ENCODE measurements at places on chromosomes 12 and 14.

- no peak for DNase-seq
Measured at GRCh38 chr14:100748944-100749343, 22.3 kb downstream of the DLK1 start.

DNA sequence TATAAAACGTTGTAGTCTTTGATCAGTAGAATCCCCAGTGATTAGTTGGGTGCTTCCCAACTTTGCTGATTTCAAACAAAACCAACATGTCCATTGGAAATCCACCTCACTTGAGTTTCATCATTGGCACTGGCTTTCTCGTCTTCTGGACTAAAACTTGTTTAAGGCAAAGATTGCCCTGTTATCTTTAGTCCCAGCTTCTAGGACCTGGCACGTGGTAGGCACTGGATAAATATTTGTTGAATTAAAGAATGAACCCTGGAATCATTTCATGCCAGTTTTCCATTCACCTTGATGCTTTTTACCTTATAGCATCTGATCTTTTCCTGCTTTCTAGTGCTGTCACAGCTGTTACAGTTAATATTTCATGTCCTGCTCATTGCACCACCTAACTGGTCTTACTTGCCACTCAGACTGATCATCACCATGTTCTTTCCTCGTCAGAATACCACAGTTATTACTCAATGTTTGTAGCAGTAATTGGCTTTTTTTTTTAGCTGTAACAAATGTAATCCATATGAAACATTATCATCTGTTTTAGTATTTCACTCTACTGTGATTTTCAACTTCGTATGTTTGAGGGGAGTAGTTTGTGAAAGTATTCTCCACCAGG lies 7.3 kb upstream of the C12orf50 start:
- DNase-seq: peak; percentile 64

DNA sequence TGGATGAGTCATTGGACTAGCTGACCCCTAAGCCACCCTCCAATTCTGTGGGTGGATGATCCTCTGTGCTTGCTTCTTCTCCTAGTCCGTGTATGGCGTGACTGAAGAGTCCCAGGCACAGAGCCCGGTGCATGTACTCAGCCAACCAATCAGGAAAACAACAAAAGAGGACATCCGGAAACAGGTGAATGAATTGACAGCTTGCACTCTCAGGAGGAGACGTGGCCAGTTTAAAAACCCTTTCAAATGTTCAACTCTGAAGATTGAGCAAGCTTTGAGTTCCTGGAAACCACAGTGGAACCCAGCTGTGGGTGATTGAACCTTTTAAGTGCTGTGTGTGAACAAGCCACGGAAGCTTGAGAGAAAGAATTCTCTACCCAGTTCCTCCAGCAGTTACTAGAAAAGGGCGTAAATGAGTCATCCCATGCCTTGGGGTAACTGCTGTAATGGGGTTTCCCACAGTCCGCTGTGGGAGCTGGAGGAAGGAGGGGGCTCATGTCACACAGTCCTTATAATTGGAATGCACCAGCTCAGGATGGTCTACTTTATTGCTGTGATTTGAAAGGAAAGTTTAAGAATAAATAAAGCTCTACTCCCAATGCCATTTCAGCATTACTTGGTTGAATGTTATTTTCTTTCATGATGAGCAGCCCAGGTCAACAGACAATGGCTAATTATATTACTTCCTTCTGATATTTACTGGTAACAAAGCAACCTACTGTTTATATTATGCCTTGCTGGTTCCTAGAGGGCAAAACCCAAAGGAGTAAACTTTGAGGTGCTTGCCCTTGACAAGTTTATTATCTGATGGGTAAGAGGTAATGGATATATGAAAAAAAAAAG lies 417.0 kb downstream of the DPF3 start:
- DNase-seq: peak; percentile 86

DNA sequence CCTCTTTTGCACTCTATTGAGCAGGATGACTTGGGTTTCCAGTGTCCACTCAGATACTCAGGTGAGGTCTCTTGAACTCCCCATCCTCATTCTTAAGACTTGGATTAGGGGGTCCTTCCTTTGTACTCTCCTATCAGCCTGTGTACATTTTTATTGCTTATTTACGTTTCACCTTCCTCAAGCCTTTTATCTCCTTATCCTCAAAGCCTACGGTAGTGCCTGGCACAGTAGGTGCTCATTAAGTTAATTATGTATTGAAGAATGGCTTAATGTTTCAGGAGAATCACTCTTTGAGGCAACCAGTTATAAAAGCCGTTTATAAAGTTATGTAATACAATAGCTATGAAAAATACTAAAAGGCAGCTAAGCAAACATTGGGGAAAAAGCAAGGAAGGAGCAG lies 315.7 kb downstream of the NPAS3 start:
- DNase-seq: no peak

DNA sequence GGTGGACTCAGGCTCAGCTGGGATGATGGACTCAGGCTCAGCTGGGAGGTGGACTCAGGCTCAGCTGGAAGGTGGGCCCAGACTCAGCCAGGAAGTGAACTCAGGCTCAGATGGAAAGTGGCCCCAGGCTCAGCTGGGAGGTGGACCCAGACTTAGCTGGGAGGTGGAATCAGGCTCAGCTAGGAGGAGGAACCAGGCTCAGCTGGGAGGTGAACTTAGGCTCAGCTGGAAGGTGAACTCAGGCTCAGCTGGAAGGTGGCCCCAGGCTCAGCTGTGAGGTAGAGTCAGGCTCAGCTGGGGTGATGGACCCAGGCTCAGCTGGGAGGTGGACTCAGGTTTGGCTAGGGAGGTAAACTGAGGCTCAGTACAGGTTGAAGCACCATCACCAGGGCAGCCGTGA lies 21.8 kb upstream of the C14orf180 start:
- DNase-seq: no peak

GRCh38 chr12:124796303-124796960 lies 67.2 kb downstream of the SCARB1 start:
- no peak for DNase-seq

GRCh38 chr12:27185234-27186021 lies 58.7 kb upstream of the STK38L start:
- no peak for DNase-seq

GRCh38 chr12:66491853-66492252 lies 187.0 kb downstream of the GRIP1 start:
- no peak for DNase-seq

- DNase-seq: no peak
Measured at GRCh38 chr14:59200195-59200594, 11.7 kb downstream of the DAAM1 start.
